ENCODE measurements at places on chromosomes 11 and 22.

DNA sequence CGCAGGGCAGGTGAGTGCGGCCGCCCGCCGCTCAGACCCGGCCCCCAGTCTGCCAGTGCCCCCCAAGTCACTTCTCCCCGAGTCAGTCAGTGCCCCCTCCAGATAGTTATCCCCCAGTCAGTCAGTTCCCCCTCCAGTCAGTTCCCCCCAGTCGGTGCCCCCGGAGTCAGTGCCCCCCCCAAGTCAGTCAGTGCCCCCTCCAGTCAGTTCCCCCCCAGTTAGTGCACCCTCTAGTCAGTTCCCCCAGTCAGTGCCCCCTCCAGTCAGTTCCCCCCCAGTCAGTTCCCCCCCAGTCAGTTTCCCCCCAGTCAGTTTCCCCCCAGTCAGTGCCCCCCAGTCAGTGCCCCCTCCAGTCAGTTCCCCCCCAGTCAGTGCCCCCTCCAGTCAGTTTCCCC is 411 bp downstream of the PPP6R2 start:
- no peak for DNase-seq

DNA sequence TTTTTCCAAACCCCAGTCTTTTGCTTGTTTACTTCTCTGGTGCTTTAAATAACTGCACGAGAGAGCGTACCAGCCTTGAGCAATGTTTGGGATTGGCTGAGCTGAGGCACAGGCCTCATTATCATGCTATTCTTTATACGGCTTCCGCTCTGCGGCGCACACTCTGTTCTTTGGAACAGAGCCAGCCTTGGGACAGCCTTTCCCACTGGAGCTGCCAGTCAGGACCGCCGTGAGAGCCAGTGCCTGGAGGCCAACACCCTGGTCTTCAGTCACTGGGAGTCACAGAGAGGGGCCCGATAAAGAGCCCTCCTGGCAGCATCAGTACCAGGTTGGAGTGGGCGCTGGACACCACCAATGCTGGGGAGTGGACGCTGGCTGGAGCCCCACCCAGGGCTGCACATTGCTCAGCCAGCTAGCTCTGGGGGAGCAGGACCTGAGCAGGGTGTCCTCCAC is 125.6 kb downstream of the BCR start:
- no peak for DNase-seq

- DNase-seq: no peak
Observed at GRCh38 chr22:19275513-19275912, 16.0 kb downstream of the CLTCL1 start.

DNA sequence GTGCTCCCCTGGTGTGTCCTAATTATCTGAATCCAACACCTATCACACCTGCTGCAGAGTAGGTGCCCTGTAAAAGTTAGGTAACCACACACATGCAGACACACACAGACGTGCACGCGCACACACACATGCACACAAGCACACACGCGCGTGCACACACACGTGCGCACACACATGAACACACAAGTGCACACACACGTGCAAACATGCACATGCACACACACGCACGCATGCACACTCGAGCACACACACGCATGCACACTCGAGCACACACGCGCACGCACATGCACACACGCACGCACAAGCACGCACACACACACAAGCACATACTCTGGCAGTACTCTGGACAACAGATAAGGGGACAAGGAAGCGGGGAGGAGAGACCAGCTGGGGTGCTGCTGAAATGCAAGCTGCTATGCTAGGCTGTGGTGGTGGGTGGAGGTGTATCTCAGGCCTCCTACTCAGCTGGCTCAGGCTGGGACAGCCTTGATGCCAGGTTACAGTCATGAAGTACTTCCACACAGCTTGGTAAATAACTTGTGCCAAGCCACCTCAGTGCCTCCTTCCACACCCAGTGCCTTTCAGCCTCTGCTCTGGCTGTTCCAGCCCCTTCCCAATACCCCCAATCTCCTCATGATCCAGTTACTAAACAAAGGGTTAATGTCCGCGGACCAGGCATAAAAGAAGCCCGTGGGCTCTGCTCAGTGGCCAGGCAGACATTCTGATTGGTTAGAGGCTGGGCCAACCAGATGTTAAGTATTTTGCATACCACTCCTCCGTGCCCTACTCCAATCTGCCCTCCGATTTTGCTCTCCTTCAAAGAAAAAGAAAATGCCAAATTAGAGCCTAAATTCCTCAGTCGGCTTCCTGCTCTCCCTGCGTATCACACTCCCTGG is 374.1 kb downstream of the TENM4 start:
- no peak for DNase-seq

DNA sequence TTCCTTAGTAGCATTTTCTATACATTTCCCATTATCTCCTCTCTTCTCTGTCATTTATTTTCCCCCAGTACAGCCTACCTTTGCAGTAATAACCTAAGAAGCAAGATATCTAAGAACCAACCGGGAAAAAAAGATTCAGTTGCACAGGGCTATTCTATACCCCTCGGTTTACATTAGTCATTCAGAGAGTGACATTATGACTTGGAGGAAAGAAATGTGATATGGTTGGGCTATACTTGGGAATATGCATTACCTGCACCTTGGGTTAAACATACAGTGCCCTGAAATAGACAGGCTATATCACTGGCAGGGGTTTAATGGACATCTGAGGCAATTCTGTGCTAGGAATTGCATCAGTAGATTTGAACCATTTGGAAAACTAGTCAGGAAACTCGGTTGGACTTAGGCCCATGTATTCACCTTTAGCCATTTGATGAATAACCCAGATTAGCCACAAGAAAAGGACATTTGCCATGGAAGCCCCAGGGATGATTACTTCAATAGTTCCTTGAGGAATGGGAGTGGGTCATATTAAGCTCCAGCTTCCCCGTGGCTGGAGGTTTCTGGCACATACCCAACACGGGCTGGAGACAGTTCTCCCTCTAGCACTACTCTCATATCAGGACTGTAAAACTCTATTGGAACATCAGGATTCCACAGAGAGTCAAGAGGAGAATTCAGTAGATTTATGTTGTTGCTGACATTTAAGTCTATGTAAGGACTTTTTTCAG is 973.2 kb downstream of the NTM start:
- no peak for DNase-seq

Measured in NB4 (cell line).